Hypothalamus (tissue), 51 donors: ENCODE measurements at places on chromosomes 7 and 10.

DNA sequence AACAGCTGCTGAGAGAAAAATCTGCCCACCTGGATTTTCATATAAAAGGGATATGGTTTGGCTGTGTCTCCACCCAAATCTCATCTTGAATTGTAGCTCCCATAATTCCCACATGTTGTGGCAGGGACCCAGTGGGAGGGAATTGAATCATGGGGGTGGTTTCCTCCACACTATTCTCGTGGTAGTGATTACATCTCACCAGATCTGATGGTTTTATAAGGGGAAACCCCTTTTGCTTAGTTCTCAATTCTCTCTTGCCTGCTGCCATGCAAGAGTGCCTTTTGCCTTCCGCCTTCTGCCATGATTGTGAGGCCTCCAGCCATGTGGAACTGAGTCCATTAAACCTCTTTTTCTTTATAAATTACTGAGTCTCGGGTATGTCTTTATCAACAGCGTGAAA lies 20.8 kb upstream of the MKI67 start:
- no peak for DNase-seq

- DNase-seq: no peak
Measured at GRCh38 chr7:81857385-81857784, 87.5 kb upstream of the HGF start.

DNA sequence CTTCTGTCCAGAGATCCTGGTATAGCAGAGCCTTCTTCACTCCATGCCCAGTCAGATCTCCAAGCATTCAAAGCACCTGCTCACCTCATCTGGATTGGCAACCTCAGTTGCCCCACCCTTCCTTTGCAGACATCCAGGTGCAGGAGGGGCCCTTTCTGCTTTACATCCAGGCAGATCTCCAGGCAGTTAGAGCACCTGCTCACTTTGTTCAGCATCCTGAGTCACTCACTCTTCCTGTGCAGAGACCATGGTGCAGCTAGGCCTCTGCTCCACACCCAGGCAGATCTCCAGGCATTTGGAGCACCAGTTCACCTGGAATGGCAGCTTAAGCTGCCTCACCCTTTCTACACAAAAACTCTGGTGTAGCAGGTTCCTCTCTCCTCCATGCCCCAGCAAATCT lies 153.1 kb downstream of the CDK14 start:
- no peak for DNase-seq

DNA sequence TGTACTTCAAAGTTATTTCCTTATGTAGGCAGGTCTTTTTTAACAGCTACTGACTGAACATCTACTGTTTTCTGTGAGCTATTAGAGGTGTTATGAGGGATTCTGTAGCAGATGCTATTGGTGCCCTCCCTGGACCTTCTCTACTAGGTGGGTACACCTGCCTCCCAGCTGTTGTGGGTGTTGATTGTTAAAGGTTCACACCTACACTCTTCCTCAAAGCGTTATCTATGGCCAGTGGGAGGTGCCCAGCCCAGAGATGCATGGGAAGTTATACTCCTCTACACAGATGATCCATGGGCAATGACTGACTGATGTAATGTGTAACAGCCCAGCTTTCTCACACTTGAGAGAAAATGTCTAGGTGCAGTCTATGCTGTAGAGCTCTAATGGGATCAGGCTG lies 127.7 kb downstream of the PRKG1 start:
- no peak for DNase-seq

DNA sequence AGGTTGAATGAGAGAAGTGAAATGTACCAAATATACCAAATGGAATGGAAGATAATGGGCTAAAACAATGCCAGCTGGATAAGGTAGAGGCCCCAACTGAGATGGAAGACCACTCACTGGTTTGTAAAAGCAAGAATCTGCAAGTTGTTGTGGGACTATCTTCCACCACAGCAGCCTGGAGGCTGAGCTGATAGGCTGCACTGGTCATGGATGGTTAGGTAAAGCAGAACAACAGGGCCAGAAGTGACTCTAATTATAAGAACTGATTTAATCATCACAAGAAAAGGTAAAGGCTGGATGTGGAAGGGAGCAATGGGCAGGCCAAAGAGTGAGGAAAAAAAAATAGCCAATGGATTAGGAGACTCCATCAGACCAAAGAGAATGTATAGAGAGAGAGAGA lies 11.8 kb downstream of the TFEC start:
- DNase-seq: no peak

DNA sequence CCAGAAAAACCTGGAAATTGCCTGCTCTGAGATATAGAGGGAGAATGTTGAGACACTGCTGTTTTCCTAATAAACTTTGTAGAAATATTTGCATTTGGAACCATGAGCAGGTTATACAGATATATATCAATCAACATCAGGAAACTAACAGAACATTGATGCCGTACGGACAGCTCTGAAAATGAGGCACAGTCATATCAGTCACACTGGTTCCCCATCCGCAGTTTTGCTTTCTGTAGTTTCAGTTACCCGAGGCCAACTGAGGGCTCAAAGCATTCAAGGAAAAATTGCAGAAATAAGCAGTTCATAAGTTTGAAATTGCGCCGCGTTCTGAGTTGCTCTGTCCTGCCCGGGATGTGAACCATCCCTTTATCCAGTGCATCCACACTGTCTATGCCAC lies 137.9 kb downstream of the KLF6 start:
- no peak for DNase-seq

DNA sequence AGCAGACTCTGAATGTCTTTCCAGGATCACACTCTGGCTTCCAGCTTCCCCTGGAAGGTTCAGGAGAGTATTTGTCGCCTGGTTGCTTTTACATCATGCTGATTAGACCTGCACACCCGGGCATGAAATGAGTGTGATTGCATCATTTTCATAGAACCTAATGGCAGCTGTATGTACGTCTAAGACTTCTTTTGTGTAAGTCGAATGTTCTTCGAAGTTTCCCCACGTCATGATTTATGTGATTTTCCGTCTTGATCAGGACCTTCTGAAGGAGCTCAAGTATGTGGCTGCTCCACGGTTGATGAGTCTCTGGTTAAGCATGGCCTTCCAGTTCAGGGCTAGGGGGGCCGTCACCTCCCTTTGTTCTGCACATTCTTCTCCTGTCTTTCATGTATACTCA lies 4.5 kb downstream of the EIF4H start:
- no peak for DNase-seq

DNA sequence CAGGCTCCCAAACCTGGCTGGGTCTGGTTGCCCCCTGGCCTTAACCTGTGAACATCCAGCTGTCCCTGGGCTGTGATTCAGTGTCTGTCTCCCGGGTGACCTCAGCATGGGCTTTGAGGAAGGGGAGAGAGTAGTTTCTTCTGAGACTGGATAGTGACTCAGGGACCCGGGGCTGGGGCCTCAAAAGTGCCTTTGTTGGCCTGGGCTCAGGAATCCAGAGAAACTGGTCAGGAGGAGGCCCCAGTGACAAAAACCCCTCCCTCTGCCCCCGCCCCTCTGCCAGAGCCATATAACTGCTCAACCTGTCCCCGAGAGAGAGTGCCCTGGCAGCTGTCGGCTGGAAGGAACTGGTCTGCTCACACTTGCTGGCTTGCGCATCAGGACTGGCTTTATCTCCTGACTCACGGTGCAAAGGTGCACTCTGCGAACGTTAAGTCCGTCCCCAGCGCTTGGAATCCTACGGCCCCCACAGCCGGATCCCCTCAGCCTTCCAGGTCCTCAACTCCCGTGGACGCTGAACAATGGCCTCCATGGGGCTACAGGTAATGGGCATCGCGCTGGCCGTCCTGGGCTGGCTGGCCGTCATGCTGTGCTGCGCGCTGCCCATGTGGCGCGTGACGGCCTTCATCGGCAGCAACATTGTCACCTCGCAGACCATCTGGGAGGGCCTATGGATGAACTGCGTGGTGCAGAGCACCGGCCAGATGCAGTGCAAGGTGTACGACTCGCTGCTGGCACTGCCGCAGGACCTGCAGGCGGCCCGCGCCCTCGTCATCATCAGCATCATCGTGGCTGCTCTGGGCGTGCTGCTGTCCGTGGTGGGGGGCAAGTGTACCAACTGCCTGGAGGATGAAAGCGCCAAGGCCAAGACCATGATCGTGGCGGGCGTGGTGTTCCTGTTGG lies at the start of gene CLDN4:
Gene CLDN4 (plus strand): TSS at position 316 of the 903 bp plus-strand sequence. CDS start 206 bp downstream, at position 522.
- no peak for DNase-seq

- DNase-seq: no peak
Measured at GRCh38 chr7:116212869-116213268, 2.5 kb downstream of the TES start.

DNA sequence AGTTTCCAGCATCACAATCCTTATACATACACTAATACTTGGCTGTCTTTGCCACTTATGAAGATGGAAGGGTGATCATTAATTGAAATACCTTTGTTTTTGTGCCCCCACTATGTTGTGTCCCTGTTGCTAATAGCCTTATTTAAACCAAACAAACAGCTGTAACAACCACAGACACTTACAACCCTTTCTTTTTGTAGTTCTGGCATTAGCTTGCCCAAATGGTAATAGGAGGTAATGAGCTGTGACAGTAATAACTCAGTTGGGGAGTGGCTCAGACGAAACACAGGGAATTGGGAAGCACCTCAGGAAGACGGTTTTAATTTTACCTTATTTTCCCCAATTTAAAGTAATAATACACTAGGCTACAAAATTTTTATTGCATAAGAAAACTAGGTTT lies 83.4 kb downstream of the MDFIC start:
- DNase-seq: no peak

GRCh38 chr10:1240341-1240775 lies 184.2 kb downstream of the WDR37 start:
- DNase-seq: no peak

- no peak for DNase-seq
Measured at GRCh38 chr7:158252081-158252836, 335.4 kb downstream of the PTPRN2 start.

- no peak for DNase-seq
Measured at GRCh38 chr7:36633377-36633776, 90.9 kb downstream of the AOAH start.

- DNase-seq: no peak
Measured at GRCh38 chr7:111895049-111895448, 311.1 kb downstream of the DOCK4 start.
